ENCODE measurements at places on chromosomes 2 and 18. TPM values are rescaled to one million over a fixed set of nuclear protein-coding genes. Genes with fewer than 3 reads are reported as not detected.

The CPO gene
- total RNA-seq: 0.89 TPM

- H3K4me1 ChIP-seq: peaks cover 17% of the 10 kb centered on the region
- no peak overlapping the region for H3K27ac ChIP-seq
- no peak overlapping the region for H3K4me3 ChIP-seq
- DNase-seq: no peak
- H3K27me3 ChIP-seq: no peaks in the 10 kb centered on the region
- H3K36me3 ChIP-seq: peaks cover 35% of the 10 kb centered on the region
Measured at GRCh38 chr18:8627107-8627472, 17.9 kb downstream of the RAB12 start.

- H3K4me3 ChIP-seq: no peak overlapping the region
- no peaks in the 10 kb centered on the region for H3K27me3 ChIP-seq
- H3K27ac ChIP-seq: no peak overlapping the region
Measured at GRCh38 chr2:221724631-221725203, 152.6 kb upstream of the EPHA4 start.

GRCh38 chr18:28019425-28020108 lies 157.4 kb downstream of the CDH2 start:
- no peak overlapping the region for H3K27ac ChIP-seq
- no peak for DNase-seq
- no peaks in the 10 kb centered on the region for H3K36me3 ChIP-seq
- H3K4me1 ChIP-seq: no peaks in the 10 kb centered on the region
- no peaks in the 10 kb centered on the region for H3K27me3 ChIP-seq
- H3K4me3 ChIP-seq: no peak overlapping the region

GRCh38 chr2:232432598-232433184 lies 23.3 kb upstream of the ALPI start:
- H3K4me3 ChIP-seq: no peak overlapping the region
- no peaks in the 10 kb centered on the region for H3K36me3 ChIP-seq
- peaks cover 4% of the 10 kb centered on the region for H3K27me3 ChIP-seq
- DNase-seq: no peak
- H3K4me1 ChIP-seq: no peaks in the 10 kb centered on the region
- no peak overlapping the region for H3K27ac ChIP-seq
